NCI-H748 treated with DMSO at 0.1 percent for 48 hours (cell line): ENCODE measurements at places on chromosomes 16 and 17.

DNA sequence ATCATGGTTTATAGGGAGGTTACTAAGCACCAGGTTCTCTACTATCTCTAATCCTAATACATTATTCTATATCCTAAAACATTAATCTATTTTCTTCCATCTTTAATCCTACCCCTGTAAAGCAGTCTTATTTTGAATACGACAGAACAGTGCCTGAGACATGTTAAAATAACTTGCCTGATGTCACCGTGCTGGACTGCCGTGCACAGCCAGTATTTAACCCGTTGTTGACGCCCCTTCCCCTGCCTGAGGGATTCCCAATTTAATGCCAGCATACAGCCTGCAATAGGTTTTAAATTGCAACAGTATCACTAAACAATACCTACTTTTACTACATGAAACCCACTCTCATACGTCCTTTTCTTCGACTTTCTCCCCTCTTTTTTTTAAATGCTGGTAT, 133.3 kb downstream of the PARN start:
- DNase-seq, result no peak

DNA sequence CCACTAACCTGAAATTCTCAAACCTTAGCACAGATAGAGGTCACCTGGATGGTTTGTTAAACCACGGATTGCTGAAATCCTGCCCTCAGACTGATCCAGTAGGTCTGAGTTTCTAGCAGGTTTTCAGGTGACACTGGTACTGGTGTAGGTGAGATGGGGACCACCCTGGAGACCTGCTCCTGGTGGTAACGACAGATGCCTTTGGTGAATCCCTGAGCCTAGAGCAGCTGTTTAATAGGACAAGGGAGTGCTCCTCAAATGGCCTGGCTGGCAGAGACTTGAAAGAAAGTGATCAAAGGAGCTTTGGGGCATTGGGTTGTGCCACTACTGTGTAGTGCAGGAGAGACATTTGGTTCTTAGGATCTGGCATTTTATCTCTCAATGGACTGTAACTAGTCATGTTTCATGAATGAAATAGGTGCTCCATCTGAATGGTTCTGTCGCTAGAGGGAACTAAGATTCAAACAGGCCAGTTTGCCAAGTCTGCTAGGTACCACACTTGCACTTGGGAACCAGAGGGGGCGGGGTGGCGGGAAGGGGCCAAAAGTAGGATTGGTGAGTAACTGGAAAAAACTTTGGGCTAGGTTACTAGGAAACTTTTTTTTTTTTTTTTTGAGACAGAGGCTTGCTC, 2.9 kb upstream of the IFI35 start:
- DNase-seq, result no peak

- no peak for DNase-seq
Measured at GRCh38 chr17:9479964-9480363, 95.7 kb downstream of the STX8 start.

DNA sequence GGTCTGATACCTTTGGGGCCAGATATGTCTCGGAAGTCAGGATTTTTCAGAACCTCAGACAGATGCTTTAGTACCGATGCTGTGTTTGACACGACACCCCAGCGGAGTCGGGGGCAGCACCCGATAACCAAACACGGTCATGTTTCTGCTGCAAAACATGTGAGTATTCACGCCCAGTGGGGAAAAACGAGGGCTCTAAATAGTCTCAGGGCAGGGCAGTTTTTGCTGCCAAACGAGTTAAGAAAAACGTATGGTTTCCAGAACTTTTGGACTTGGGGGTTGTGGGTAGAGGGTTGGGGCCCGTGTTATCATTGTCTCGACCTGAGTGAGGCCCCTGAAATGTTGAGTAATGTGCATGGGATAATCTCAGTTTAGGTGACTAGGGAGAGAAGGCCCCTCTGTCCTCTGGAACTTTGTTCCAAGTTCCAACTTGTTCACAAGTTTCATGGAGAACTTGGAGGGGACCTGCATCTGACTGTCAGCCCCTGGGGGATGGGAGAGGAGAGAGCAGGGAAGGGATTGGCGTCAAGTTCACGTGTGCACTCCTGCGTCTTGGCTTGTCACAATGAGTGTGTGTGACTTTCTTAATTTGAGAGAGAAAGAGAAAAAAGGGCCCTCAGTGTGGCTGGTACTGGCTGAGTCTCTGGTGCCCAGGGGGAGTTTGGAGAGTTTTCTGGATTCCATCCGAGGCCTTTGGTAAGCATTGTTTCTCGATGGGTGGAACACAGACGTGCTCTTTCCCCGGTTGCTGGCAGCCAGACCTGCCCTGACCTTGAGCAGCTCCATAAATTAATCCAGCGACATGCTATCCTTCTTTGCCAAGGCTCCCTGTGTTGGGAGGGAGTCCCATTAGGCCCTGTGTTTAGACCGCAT, 83.9 kb upstream of the CIBAR2 start:
- no peak for DNase-seq

- no peak for DNase-seq
Measured at GRCh38 chr16:78773291-78773702, 673.8 kb downstream of the WWOX start.

- no peak for DNase-seq
Measured at GRCh38 chr17:11925262-11926021, 71.8 kb downstream of the ZNF18 start.

- no peak for DNase-seq
Measured at GRCh38 chr16:89409161-89409711, 81.1 kb downstream of the ANKRD11 start.

- no peak for DNase-seq
Measured at GRCh38 chr17:12866244-12866643, 76.9 kb downstream of the ARHGAP44 start.

DNA sequence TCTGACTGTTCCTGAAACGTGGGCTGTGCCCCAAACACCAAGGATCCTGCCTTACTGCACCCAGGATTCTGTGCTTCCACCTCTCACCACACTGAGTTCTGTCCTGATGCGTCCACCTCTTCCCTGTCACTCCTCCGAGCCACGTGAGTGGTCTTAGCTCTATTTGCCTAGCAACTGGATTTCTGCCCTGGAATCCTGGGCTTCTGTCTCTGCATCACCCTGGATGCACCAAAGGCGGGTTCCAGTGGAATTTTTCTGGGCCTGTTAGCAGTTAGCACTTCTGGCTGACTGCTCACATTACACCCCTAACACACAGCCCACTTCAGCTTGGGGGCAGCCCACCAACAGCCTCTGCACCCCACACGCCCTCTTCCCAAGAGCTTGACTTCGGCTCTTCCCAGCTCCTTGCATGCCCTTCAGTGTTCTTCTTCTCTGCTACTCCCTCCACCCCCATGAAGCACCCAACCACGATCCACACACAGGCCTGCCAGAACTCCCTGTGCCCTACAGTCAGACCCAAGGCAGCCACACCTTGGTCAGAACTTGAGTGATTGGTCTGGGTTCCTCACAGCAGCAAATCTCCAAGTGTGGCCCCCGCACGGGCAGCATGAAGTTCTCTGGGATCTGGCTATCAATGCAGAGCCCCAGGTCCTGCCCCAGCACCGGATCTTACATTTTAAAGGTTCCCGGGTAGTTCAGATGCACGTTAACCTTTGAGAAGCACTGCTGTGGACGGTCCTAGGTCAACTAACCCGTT, 129.8 kb upstream of the RCVRN start:
- DNase-seq, result no peak

GRCh38 chr16:7378024-7378695, 45.5 kb downstream of the RBFOX1 start:
- DNase-seq, result no peak

- no peak for DNase-seq
Measured at GRCh38 chr16:79618692-79619050, 18.1 kb upstream of the MAF start.
